ENCODE measurements at places on chromosomes 6 and 20.
A peak's percentile ranks its signal among the peaks of the same experiment; 100 is the strongest.

DNA sequence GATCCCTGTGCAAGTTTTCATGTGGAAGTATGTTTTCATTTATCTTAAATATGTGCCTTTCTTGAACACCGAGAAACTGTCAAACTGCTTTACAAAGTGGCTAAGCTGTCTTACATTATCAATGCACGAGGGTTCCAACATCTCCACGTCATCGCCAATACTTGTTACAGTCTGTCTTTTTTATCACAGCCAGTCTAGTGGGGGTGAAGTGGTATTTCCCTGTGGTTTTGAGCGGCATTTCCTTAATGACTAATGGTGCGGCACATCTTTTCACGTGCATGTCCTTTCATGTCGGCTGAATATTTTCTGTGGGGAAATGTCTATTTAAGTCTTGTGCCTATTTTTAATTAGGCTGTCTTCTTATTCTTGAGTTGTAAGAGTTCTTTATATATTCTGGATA lies 280.4 kb downstream of the FOXC1 start:
- DNase-seq, result no peak

- DNase-seq, result no peak
Measured at GRCh38 chr20:1005452-1006027, 3.4 kb upstream of the RSPO4 start.

- DNase-seq, result no peak
Measured at GRCh38 chr6:112874881-112875280, 527.8 kb downstream of the RFPL4B start.

- DNase-seq, result no peak
Measured at GRCh38 chr6:38588631-38589366, 50.9 kb downstream of the BTBD9 start.

GRCh38 chr6:170091000-170091638 lies 199.8 kb downstream of the DLL1 start:
- DNase-seq, result no peak

- DNase-seq, result no peak
Measured at GRCh38 chr6:12164508-12164770, 125.7 kb upstream of the EDN1 start.

- DNase-seq, result peak; percentile 62
Measured at GRCh38 chr6:56314683-56315523, 67.5 kb upstream of the COL21A1 start.

- no peak for DNase-seq
Measured at GRCh38 chr20:31987744-31988143, 19.8 kb downstream of the XKR7 start.

- DNase-seq, result no peak
Measured at GRCh38 chr20:46057856-46058598, 29.0 kb downstream of the SLC12A5 start.

GRCh38 chr20:49676581-49677291 lies 36.9 kb downstream of the B4GALT5 start:
- no peak for DNase-seq

GRCh38 chr20:32930701-32931100 lies 72.0 kb downstream of the EFCAB8 start:
- DNase-seq, result no peak

DNA sequence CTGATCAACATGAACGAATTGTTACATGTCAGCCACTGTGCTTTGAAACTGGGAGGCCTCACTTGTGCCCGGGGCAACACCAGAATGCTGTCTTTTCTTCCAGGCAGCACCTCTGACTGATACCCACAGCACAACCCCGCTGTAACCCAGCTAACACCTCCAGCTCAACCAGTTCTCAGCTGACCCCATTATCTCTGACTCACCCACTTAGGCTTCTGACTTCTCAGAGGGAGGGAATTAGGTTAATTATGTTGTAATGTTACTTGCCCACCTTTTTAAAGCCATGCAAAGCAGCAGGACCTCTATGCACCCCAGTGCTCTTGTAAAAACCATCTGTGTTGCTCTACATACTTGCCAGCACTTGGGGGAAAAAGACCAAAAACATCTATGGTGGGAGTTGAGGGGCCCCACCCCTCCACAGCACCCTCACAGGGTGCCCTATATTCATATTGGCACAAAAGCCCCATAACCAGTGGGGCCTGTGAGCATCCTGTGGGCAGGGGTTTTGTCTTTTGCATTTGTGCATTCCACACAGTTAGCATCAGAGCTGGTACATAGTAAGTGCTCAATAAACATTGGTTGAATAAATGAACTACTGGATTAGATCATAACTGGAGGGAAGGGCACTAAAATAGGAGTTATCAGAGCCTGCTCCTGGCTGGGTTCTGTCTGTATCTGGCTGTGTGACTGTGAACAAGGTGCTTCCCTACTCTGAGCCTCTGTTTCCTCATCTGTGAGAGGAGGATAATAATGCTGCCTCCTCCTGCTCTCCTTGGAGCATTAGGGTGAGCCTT lies 22.3 kb downstream of the BNIP5 start:
- no peak for DNase-seq

DNA sequence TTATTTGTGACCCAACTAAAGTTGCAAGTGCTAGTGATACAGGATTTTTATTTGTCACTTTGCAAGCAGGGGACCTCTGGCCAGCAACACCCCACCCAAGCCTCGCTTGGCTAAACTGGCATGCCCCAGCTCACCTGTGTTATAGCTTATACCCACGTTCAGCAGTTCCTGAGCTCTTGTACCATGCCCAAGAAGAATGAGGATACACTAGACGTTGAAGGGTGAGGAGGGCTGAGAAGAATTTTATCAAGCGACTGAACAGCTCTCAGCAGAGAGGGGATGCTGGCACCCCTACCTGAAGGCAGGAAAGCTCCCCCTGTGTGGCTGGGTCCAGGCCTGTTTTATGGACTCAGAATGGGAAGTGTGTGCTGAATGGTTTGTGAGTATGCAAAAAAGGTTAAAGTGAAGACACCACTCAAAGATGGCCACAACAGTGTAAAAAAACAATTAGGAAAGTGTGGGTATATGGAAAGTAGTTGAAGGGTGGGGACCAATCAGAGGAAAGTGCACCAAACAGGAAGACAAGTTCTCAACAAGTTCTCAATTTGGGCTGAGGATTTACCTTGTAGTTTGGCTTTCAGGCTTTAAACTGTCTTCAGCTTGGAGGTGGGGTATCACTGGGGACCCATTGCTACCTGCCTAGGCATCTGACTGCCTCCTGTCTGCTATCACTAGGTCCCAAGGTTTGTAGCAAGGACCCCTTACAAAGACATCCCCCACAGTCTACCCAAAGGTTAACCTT lies 15.0 kb downstream of the BTN2A1 start:
- no peak for DNase-seq

GRCh38 chr20:59326188-59326587 lies 25.8 kb downstream of the EDN3 start:
- no peak for DNase-seq

- DNase-seq, result no peak
Measured at GRCh38 chr6:35392111-35392702, 49.8 kb downstream of the PPARD start.

GRCh38 chr6:47733879-47734558 lies 35.6 kb downstream of the ADGRF4 start:
- peak; percentile 39 for DNase-seq

GRCh38 chr6:35417979-35418661 lies 34.0 kb upstream of the FANCE start:
- DNase-seq, result no peak

- DNase-seq, result no peak
Measured at GRCh38 chr6:17967668-17968518, 19.5 kb downstream of the KIF13A start.

DNA sequence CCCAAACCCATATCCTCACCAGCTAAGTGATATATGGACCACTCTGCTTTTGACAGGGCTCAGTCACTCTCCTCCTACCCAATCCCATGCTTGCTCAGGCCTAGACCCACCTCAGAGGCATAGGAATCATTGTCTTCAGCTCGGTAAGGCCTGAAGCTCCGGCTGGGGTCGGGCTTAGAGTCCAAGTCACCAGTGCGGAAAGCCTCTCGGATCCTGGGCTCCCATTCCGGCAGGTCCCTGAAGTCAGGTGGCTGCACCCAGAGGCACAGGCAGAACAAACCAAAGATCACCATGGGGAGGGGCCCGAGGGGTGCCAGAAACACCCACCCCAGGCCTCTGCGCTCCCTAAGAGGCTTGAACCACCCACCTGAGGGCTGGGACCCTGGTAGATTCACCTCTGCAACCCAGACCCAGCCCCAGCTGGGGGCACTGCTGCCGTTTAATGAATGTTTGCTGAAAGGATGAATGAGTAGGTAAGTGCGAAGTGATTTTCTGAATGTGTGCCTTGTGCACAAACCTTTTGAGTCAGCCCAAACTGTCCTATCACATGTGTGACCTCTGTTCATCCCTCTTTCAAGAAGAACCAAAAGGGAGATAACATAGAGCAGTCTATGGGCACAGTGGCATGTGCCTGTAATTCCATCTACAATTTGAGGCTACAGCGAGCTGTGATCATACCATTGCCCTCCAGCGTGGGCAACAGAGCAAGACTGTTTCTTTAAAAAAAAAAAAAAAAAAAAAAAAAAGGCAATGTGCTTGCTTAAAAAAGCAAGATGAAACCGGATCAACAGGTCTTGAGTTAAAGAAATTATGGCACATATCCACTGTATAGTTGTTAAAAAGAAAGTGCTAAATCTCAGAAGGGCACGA lies 39.3 kb upstream of the DSN1 start:
- no peak for DNase-seq

- DNase-seq, result no peak
Measured at GRCh38 chr20:32527447-32528055, 57.6 kb downstream of the NOL4L start.

GRCh38 chr20:40279390-40279789 lies 409.6 kb downstream of the MAFB start:
- no peak for DNase-seq

DNA sequence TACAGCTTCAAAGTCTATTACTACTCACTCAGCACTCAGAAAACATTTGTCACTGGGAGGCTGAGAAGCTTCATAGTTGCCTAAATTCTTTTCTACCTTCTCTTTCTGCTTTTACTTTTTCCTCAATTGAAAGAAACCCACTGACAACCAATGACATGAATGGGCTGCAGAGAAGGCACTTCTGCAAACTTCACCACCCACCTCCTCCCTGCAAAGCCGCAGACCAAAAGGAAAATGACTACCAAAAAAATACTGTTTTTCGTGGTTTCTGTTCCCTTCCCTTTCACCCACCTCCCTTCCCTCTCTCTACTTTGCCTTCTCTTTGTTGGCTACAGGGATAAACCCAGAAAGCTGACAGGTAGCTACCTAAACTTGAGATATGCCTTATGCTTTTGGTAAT lies 3.2 kb downstream of the GNAS-AS1 start:
- no peak for DNase-seq

DNA sequence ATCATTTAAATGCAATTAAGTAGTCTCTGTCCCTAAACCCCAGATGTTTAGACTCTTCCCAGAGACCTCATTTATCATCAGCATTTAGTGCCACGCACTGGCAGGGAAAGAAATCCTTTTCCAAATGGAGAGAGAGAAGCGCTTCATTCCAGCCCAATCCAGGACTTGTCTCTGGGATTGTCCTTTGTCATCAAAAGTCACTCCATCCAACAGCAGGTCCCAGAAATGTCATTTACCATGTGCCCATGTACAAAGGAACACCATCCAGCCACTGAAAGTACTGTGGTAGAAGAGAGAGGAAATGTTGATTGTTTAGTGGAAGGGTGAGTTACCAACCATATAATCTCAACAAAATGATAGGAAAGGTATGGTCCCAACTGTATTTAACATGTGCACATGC lies 66.9 kb upstream of the SMIM28 start:
- no peak for DNase-seq

DNA sequence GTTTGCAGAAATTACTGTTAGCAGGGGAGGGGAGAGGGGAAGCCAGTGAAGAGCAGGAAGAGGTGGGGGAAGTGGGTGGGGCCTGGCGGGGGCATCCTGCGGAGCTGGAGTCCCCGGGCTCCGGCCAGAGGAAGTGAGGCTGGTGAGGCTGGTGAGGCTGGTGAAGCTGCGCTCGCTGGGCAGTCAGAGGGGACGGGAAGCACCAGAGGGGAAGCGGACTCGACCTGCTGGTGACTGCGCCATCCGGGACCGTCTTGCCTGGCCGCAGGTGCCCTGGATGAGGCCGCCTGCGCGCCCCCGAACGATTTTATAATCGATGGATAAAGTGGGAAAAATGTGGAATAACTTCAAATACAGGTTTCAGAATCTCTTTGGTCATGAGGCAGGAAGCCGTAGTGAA lies 635.3 kb upstream of the MARCKS start:
- no peak for DNase-seq

- DNase-seq, result peak; percentile 13
Measured at GRCh38 chr6:38570750-38571149, 69.0 kb downstream of the BTBD9 start.

DNA sequence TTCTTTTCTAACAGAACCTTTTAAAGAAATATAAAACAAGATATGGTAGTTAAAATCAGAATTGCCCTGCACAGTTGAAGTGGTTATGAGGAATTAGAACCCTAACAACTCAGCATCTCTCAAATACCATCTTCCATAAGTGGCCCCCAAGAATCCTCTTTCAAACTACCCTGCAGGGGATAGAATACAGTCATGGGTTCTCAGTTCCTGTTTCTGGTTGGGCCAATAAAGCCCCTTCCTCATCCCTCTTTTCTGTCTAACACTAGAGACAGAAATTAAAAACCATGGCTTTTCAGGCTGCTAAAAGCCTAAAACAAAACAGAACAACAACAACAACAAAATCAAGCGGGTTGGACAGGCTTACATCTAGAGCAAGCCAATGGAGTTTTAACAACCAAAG lies 6.7 kb upstream of the LCA5 start:
- no peak for DNase-seq

GRCh38 chr6:12472601-12473038 lies 182.5 kb downstream of the EDN1 start:
- no peak for DNase-seq

- no peak for DNase-seq
Measured at GRCh38 chr20:61819921-61820825, 245.5 kb downstream of the TAF4 start.

DNA sequence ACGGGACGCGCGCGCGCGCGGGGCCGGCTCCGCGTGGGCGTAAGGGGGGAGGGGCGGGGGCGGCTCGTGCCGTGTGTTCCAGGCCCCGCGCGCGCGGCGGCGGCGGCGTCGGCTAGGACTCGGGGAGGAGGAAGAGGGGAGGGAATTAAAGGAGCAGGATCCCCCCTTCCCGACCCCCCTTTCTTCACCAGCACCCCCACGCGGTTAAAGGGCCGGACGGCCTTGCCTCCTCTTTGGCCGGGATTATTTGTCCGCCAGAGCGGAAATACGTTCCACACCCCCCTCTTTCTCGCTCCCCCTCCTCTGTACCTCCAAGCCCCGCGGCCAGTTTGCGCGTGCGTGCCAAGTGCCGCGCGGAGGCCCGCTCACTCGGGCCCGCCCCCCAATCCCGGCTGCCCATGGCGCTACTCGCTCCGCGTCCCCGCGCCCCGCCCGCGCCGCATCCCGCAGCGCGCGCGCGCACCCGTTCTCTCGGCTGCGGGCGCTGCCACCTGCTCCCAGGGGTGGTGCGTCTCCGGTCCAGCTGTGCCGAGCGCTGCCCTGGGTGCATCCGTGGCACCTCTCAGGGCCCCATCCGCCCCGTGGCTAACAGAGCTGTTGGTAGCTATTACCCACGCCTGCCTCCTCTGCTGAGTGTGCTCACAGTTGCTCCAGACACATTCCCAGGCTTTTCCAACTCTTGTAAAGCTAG lies at the start of gene ZBTB12:
Gene ZBTB12 (minus strand): TSS at position 134 of the 691 bp plus-strand sequence. CDS start 781 bp downstream, outside the sequence.
- DNase-seq, result peak; percentile 94

GRCh38 chr6:56021943-56022342 lies 146.6 kb upstream of the BMP5 start:
- DNase-seq, result no peak

GRCh38 chr20:57500962-57501361 lies 24.0 kb downstream of the CTCFL start:
- no peak for DNase-seq

GRCh38 chr6:111823831-111824607 lies 49.2 kb downstream of the FYN start:
- no peak for DNase-seq

Data from NCI-H446 (cell line).